ENCODE measurements at places on chromosomes 13 and 19. TPM values are rescaled to one million over a fixed set of nuclear protein-coding genes. Genes with fewer than 3 reads are reported as not detected.
A peak's percentile ranks its signal among the peaks of the same experiment; 100 is the strongest.

The ZNF784 gene
- 2.7 TPM for total RNA-seq

The GRK1 gene
- total RNA-seq, result not detected

The CEACAM7 gene
- total RNA-seq, result not detected

DNA sequence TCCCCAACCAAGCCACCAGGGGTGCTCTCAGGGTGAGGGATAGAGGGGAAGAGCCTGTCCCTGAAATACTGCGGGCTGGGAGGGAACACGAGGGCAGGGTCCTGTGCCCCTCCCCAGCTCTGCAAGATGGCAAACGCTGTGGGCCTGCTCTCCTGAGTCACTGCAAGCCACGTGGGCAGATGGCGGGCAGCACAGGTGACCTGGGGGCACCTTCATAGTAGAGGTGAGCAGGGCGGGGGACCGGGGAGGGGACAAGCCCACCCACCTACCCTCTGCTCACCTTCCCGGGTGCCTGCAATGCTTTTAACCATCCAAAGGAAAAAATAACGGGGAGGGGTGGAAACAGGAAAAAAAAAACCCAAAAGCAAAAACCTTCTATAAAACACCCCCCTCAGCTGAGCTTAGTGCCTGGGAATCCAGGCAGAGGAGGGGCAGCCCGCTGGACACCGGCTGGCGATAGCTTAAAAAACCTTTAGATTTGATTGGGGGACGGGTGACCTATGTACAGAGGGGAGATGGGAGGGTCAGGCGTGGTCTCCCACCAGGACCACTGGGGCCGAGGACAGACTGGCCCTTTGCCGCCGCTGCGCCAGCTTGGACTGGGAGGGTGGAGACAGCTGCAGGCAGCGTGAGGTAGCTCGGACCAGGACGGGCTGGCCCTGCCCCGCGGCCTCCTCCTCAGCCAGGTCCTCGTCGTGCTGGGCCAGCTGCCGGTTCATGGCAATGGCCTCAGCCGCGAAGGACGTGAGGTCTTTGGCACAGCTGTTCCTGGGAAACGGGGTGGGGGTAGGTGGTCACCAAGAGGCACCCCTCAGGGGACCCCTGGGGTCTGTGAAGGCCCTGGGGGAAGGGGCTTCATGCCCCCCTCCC lies 11.7 kb downstream of the MKNK2 start:
- no peak for DNase-seq

GRCh38 chr13:60000081-60000480 lies 163.6 kb downstream of the DIAPH3 start:
- DNase-seq, result no peak

- DNase-seq, result no peak
These were observed 66.3 kb downstream of the LMO7 start for GRCh38 chr13:75702476-75702875.

DNA sequence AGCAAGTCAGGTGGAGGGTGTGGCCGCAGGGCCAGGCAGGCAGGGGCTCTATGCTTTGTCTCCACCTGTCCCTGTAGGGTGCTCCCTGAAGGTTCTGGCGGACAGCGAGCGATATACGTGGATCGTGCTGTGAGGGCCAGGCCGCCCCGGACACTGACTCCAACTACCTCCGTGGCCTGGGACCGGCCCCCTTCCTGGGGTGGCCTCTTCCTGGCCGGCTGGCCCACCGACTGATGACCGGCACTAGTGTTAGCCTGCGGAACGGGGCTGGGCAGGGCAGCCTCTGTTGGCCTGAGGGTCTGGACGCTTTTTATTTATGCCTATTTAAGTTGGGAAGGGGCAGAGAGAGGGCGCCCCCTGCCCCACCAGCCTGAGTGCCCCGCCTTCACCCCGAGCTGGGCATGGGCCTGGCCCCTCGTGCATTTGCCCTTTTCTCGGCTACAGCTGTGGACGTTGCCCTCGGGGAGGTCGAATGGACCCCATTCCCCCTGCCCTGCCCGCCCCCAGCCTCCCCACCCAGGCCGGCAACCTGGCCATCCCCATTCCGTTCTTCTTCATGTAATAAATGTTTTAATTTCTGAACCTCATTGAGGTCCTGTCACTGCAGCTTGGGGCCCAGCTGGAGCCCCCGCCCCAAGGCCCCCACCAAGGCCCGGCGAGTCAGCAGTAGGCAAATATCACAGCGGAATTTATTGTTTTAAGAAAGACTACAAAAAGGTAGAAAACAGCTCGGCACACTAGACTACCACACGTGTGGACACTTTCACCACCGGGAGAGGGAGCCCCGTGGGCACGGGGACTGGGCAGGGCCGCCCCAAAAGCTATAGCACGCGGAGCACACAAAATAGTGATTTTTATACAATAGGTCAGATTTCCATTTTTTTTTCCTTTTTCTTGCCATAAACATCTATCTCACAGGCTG lies 8.8 kb downstream of the DCAF15 start:
- no peak for DNase-seq

- DNase-seq, result no peak
These were observed 65.6 kb downstream of the COL4A2 start for GRCh38 chr13:110372676-110373075.

DNA sequence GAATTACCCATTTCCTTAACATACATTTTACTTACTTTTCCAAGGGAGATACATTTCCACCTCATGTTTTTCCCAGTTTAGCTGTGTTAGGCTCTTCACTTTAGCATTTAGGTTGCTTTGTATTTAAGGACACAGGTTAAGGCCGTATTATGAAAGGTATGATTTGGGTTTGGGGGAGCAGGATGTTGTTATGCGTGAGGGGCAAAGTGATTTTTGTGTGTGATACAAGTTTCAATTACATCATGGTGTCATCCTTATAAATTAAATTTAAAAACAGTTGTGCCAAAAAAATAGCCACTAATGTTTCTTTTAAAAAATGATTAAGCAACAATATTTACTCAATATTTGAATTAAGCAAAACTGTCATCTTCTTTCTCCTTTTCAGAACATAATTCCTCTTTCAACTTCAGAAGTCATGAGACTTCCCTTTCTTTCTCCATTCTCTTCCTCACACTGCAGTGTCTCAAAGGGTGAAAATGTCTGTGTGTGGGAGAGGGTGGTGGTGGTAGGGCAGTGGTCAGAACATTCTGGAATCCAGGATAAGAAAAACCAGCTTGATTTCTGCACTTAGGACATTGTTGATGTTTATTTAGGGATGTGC lies 126.2 kb downstream of the KCNRG start:
- DNase-seq, result no peak

GRCh38 chr13:63198071-63198470 lies 1782.4 kb upstream of the PCDH20 start:
- DNase-seq, result peak; percentile 25

GRCh38 chr19:16262618-16263017 lies 62.0 kb upstream of the KLF2 start:
- DNase-seq, result no peak

DNA sequence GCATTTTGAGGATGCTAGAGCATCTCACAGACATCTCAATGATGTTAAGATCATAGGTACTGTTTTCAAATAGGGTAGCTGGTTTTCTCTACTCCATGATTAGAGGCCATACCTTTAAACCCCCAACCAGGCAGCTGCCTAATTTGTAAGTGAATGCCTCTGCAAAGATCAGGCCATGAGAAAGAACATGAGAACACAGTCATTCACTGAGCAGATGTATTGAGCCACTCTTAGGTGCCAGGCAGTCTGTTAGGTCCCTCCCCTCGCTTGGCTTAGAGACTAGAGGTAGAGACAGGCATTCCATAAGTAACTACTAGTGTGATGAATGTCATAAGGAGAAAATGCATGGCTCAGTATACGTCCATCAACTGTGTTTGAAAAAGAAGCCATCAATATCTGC lies 410.0 kb downstream of the FGF9 start:
- DNase-seq, result no peak

GRCh38 chr13:73429701-73430100 lies 370.9 kb downstream of the KLF5 start:
- DNase-seq, result no peak

DNA sequence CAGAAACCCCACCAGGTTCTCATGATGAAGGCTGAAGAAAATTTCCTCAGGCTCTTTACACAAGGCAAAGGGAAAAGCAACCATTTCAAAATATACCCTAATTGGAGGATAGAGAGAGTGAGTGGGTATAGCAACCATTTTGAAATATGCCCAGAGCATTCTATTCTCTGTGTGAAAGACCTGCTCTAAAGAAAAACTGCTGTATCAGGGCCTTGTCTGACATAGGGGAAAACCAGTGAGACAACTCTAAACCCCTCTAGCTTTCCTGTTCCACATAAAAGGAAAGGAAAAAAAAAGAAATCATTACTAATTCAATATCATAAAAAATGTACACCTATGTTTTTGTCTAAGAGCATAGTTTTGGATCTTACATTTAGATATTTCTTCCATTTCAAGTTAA lies 42.3 kb downstream of the TPTE2 start:
- no peak for DNase-seq
